HuH-7.5 (cell line): ENCODE measurements at places on chromosomes 7 and 10.

GRCh38 chr10:78260680-78261079 lies 227.0 kb downstream of the RPS24 start:
- DNase-seq: no peak

GRCh38 chr7:28773423-28774145 lies 184.5 kb downstream of the TRIL start:
- no peak for DNase-seq

- no peak for DNase-seq
These were observed 307.6 kb upstream of the PHYHIPL start for GRCh38 chr10:58868736-58869435.

DNA sequence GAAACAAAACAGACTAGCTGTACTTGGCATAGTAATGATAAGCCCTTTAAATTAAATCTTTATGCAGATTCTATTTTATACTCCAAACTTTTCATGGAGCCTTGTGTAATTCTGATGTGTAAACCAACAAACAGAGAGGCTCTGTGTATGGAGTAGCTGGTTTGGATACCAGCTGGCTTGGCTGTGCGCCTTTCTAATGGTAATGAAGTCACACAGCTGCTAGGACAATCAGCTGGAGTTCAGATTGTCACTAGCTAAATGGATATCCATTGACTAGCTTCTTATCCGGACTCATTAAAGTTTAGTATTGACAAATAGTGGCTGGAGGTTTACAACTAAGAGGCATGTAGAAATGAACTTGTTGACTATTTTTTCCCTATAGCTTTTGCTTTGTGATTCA lies 398.4 kb downstream of the DGKB start:
- no peak for DNase-seq

DNA sequence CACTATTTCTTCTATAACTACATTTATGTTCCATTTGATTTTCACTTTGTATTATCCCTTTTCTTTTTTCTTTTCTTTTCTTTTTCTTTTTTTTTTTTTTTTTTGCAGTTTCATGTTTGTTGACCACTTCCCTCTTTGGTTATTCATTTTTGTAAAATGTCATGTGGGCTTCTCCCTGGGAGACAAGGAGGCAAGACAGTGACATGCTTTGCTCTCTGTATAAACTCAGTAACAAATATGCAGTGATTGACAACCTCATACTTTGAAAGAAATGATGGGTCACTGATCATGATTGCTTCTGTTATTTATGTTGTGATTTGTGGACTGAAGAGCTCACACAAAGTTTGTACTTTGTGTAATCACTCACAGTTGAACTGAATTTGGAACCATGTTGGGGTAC lies 90.2 kb upstream of the ABI1 start:
- no peak for DNase-seq

- no peak for DNase-seq
These were observed 51.9 kb upstream of the FAM180A start for GRCh38 chr7:135800560-135800959.

DNA sequence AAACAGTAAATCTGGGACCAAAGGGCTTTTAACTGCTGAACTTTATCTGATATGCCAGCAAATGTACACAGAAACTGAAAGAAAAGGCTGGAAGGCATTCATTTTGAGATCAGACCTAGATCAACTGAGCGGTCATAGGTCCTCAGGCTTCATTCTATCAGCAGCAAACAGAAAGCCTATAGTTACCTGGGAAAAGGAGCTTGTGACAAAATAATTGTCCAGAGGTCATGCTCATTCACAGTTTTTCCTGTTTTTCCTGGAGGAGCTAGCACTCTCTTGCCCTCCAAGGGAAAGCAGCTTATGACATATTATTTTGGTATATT lies 320.2 kb downstream of the AHR start:
- peak; percentile 19 for DNase-seq

- DNase-seq: no peak
These were observed 487.4 kb upstream of the CELF2 start for GRCh38 chr10:10530313-10530712.

DNA sequence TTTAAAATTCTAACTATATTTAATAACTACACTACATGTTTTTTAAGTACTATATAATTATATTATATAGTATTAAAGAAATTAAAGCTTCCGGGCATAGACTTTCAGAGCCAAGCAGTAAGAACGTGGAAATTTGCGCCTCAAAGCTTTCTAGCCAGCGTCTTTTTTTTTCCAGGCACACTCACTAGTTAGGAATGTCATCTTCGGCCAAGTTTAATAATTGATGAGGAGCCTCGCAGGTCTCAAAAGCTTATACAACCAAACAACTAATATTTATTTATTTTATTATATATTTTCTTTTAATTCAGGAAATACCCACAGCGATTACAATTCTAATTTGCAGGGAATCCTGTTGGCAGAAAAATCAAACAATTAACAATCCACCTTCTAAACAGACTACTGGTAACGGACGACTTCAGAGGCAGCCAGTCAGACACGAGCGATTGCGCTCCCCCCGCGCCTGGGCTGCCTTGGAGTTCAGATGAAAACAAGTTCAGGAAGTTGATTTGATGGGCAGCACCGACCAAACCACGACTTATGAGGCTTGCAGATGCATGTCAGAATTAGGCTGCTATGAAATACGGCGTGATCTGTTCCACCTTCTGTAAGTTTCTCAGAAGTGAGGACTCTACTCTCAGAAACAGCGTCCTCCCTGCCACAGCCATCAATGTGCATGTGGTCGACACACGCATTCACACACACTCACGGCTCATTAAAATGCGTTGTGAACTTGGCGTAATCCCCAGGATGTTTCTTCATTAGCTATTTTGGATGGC lies 431.8 kb upstream of the MGMT start:
- DNase-seq: no peak

DNA sequence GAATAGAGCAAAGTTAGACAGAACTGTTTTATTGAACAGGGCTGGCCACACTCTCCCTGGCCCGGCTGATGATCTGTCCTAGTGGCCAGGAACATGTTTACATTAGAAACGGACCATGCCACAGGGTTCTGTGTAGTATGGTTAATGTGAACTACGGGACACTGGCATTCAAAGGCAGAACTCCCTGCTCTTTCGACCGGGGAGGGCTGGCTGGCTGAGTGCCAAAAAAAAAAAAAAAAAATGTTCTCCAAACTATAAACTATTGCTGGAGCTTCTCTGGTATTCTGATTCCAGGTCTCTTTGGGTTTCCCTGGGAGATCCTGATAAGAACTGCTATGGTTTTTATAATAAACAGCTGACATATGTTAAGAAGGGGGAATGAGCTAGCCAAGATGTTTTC lies 1262.6 kb upstream of the SORCS1 start:
- no peak for DNase-seq

- DNase-seq: no peak
These were observed 35.2 kb upstream of the WDFY4 start for GRCh38 chr10:48649349-48649944.

DNA sequence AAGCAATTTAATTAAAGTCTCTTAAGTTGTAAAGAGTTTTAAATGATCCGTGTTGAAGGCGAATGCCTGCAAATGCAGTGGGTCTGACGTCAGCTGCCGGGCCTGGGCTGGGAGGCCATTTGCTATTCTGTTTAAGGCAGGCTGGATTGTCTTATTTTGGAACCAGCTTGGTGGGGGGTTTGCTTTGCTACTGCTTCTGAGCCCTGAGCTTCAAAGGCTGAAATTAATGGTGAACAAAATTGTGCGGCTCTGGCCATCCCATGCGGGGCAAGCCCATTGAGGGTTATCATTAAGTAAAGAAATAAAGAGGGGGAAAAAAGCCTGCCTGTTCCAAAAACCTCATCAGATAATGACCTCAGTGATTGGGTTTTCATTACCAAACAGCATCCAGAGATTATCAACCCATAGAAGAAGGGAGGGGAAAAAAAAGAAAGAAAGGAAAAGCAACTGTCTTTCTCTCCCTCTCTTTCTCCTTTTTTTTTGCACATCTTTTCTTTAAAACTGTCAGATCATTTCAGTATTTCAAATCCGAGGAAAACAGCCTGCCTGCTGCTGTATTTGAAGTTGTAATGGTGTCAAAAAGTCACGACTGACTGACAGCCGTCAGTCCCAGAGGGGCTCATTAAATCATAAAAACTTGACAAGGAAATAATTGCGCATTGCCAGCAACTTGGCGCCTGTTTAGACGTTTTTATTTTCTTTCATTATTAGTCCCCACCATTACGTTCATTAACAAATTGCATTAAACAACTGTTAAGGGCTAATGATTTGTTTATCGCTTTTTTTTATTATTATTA lies 131.9 kb upstream of the TCF7L2 start:
- no peak for DNase-seq

DNA sequence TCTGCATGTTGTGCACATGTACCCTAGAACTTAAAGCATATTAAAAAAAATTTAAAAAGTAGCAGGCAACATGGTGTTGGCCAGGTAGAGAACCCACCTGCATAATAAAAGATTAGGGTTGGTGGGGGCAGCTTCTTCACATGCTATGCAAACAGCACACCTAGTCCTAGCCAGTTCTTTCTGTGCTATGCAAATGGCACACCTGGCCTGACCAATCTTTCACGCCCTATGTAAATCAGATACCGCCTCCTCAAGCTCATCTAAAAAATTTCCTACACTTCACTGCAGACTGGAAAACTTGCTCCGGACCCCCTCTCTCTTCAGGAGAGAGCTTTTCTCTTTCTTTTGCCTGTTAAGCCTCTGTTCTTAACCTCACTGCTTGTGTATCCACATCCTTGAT lies 14.5 kb upstream of the PIP start:
- DNase-seq: no peak

- DNase-seq: no peak
These were observed 13.2 kb downstream of the TES start for GRCh38 chr7:116223588-116223987.
